Large intestine (tissue), 12 donors: ENCODE measurements at places on chromosomes 2 and 18.
A peak's percentile ranks its signal among the peaks of the same experiment; 100 is the strongest.

- DNase-seq = no peak
Observed at GRCh38 chr18:55731594-55732042, 143.6 kb upstream of the TCF4 start.

GRCh38 chr2:109330056-109330455 lies 201.1 kb downstream of the SH3RF3 start:
- DNase-seq = no peak

DNA sequence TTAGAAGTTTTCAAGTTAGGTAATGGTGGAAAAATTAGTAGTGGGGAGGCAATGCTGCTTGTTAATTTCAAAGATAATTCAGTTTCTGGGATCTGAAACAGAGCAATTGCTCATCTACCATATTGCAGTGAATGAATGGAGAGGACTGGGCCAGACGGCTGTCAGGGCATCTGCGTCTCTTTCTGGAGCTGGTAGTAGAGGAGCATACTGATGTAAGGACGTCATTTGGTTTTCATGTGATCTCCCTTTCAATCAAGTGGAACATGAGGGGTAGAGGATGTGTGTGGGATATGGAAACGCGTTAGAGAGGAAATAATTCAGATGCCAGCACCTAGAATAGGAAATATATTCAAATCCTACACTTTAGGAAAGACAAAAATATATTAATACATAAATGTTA lies 490.3 kb downstream of the ADCYAP1 start:
- no peak for DNase-seq

DNA sequence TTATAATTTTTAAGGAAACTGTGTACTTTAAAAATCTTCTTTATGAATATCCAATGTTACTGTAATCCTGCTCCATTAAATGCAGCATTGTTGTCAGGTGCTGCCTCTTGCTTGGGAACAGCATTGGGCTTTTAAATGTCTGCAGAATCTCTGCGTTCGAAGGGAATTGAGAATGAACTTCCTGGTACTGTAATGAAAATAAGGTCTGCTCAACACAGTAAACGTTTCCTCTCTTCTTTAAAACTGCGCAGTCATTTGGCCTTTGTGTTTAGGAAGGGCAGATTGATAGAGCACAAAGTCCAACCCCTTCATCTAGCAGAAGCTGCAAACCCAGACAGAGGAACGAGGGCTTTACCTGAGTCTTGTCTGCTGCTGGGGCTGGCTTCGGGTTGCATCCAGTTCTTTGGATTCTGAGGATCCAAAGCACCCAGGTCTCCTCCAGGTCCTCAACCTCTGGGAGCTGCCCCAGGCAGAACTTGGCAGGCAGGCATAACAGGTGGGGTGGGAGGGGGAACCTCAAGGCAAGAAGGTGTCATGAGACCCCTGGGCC lies 104.5 kb downstream of the UGGT1 start:
- peak; percentile 59 for DNase-seq

- DNase-seq = no peak
Observed at GRCh38 chr2:53422979-53423378, 344.6 kb upstream of the CHAC2 start.

GRCh38 chr2:108215794-108216211 lies 24.0 kb upstream of the SULT1C3 start:
- peak; percentile 70 for DNase-seq
